Jurkat, Clone E6-1 (cell line): ENCODE measurements at places on chromosomes 2 and 18.

DNA sequence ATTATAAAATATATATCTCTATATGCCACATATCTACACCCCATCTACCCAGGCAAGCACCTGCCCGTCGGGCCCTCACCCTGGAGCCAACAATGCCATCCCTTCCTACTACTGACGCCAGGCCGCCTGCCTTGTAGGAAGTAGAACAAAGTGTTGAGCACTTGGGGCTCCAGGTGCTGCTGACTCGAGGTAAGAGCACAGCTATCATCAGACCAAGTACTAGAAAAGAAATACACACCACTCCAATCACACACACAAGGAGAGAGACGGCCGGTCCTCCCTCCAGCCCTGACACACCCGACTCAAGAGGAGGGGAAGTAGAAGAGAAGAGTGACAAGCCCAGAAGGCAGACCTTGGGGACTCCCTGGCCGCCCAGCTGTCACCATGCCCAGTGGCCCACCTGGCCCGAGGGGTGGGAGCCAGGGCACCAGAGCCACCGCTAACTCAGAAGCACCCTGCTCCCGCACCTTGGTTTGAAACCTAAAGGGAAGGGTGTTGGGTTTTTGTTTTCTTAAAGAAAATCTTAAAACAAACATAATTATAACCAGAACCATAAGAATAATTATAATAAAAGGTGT lies 64.0 kb upstream of the POMC start:
- DNase-seq, result no peak

DNA sequence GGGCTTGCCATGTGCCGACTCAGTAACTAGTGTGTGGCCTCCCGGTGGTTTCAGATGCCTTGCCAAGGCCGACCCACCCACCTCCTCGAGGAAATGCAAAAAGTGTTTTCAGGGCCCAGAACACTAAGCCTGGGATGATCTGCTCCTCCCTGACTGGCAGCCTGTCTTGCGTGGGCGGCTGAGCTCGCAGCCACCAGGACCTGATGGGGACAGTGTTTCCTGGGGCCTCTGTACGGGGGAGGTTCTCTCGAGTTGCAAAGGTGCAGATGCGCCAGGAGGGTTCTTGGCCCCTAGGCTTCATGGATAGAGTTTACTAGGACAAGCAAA lies 85.2 kb downstream of the GLI2 start:
- DNase-seq, result no peak

- no peak for DNase-seq
Observed at GRCh38 chr2:133653056-133653455, 84.8 kb upstream of the NCKAP5 start.

GRCh38 chr2:66301022-66301766 lies 133.7 kb upstream of the MEIS1 start:
- no peak for DNase-seq

DNA sequence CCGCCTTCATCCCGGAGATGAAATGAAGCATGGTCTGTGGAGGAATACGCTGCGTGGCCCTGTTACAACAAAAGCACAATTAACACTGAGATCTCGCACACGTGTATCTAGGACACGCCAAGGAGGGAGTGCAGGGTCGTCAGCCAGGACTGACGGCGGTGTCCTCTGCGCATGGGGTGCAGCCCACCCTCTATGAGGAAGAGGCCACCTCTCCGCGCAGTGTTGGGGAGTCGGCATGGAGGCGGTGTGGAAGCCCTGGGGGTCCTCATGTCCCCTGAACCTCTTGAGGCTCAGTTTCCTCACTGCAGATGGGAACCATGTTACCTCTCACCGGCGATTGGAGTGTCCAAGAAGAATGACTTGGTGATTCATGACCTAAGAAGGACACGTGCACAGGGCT lies 86.0 kb upstream of the ZNF236 start:
- DNase-seq, result no peak

DNA sequence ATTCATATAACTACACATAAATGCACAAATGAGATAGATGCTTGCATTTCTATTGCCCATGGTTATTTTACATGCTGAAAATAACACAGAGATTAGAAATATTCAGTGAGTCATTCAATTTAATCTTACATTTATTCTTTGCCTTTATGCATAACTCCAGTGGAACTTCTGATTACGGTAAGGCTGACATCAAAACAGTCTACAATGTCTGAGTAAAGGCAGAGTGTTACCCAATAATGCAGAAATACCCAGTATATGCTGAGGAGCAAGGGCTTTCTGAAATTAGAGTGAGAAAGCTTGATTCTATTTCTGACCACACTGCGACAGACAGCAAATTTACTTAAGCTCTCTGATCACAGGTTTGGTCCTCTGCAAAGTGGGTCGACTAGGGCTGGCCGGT lies 9.2 kb downstream of the NMI start:
- DNase-seq, result no peak

DNA sequence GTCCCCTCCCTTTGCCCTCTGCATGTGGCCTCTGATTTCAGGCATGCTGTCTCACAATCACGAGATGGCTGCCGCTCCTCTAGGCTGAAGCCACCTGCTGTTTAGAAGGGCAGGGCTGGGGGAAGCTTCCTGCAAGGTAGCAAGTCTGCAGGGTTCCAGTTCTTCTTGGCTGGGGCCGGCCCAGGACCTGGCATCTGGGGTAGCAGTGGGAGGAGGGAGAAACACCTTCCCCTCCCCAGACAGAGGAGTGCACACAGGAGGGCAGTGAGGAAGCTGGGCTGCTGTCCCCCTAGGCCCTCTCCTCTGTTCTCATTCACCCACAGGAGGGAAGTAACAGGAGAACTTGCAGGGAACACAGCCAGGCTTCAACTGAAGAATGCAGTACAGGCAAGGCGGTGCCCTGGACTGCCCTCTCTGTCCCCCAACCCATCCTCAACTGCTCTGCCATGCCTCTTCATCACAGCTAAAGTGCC lies 345.9 kb upstream of the HS6ST1 start:
- peak; percentile 39 for DNase-seq

GRCh38 chr2:75241696-75242095 lies 42.4 kb upstream of the TACR1 start:
- DNase-seq, result peak; percentile 34
